MV-4-11 (cell line): ENCODE measurements at places on chromosomes 2 and 18.

DNA sequence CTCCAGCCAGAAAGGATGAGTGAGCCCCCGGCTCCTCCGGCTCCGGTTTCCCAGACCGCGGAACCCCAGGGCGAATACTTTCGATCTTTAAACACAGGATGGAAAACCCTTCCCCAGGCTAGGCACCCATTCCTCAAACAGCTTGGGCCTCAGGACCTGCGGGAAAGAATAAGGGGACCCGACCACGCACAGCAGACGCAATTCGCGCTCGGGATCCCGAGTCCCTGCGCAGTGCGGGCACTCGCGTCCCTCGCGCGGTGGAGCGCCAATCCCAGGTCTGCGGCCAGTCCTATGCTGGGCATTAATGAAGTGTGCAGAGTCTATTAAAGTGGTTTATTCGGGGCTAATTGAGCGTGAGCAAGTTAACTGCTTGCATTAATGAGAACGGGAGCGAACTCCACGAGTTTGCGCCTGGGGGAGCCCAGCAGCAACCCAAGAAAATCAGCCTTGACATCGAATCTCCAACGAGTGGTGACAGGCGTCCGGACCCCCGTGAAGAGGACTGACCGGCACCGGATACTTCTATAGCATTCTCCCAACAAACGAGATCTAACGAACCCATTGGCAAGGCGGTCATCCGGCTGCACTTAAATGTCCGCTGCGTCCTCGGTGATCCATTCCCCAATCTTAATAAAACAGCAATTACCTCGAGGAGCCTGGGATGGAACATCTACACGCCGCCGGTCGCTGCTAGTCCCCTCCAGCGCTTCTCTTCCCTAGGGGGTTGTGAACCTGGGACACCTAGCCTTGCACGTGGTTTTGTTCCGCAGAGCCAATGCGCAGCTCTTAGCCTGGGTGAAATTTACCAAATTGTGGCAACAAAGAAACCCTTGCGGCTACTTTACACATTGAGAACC is 1.6 kb downstream of the OSR1 start:
- DNase-seq, result no peak

GRCh38 chr2:201643216-201643890 is at the start of gene TMEM237:
Gene TMEM237 (minus strand): TSS chr2:201643503. CDS start chr2:201643400, 103 bp downstream.
- no peak for DNase-seq

- no peak for DNase-seq
Measured at GRCh38 chr2:7515327-7515726, 598.1 kb downstream of the RNF144A start.

DNA sequence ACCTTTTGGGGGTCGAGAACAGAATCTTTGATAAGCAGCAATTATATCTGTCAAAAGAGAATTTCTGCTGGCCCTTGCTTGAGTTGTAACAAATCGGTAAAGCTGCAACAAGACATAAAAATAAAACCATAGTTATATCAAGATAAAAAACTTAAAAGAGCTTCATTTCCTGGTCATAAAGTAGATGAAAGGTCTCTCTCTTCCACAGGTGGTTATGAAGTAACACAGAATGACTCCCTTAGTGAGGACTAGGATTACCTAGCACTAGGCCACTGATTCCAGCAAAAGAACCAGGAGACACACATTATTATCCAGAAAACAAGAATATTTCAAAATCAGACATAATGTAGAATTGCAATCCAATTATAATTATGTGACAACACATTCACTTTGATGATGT is 5.4 kb downstream of the AFG3L2 start:
- DNase-seq, result no peak

GRCh38 chr18:48263914-48264902 is 145.0 kb downstream of the ZBTB7C start:
- no peak for DNase-seq
